ENCODE measurements at places on chromosomes 1 and 21.

- no peak for DNase-seq
These were observed 738.2 kb upstream of the ADGRL4 start for GRCh38 chr1:79744746-79745145.

DNA sequence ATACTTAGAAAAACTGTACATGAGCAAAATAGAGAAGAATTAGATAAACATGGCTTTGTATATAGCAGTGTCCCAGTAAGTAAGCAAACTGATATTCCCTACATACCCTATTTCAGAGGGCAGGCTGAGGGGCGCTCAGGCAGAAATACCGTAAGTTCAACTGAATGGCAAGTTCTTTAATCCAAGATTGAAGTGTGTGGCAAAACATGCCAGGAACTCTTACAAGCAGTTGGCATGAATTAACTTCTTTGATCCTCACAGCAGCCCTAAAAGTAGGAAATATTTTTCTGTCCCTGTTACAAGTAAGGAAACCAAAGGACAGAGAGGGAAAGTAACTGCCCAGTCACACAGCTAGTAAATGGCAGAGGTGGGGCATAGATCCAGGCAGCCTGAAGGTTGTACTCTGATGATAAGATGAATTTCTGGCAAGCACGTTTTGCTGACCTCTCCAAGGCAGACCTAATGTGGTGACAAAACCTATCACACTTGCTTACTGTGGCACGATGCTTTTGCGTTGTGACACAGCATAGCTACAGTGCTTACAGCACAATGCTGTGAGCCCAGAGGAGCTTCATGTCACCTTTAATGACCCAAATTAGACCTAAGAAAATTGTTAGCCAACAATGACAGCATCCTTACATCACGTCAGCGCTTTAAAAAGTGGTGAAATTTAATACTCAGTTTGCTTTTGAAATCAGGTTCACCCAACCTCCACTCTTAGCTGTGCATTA, 35.0 kb upstream of the THEM4 start:
- DNase-seq = no peak

DNA sequence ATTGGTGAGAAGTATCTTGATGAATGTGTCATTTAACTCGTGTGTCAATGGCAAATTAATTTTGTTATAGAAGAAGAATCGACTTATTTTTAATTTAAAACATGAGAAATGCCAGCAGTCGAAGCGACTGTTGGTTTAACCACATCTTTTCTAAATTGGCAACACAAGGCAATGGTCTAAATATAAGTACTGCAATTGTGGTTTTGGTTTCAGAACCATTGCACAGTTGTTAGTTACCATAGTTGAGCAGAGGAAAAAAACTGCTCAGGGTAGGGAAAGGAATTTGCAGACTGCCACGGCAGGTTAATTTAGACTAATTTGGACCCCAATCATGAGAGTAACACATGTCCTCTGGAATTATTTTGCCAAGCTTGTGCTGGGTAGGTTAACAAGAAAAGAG, 185.6 kb upstream of the RUNX1 start:
- DNase-seq = no peak

- DNase-seq = no peak
These were observed 66.0 kb upstream of the HMGB4 start for GRCh38 chr1:33797849-33798248.

GRCh38 chr1:203169770-203170520, 5.7 kb downstream of the MYBPH start:
- DNase-seq = no peak

DNA sequence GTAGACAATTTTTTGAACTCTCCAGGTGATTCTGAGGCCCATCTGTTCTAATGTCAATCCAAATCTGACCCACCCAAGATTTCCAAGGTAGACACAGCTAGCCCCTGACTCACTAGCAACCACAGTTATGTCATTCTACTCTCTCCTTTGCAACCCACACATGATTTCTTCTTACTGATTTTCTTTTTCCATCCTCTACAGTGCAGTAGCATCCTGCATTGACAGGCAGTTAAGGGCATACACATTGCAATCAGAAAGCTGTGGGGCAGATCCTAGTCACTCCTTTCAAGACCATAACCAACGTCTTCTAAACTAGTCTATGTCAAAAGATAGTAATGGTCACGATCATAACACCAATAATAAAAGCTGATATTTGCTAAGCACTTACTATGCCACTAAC, 54.2 kb downstream of the JAK1 start:
- no peak for DNase-seq

- DNase-seq = no peak
These were observed 6.5 kb downstream of the WLS start for GRCh38 chr1:68225781-68226180.

GRCh38 chr1:219990782-219991510, 55.4 kb downstream of the EPRS1 start:
- DNase-seq = no peak

DNA sequence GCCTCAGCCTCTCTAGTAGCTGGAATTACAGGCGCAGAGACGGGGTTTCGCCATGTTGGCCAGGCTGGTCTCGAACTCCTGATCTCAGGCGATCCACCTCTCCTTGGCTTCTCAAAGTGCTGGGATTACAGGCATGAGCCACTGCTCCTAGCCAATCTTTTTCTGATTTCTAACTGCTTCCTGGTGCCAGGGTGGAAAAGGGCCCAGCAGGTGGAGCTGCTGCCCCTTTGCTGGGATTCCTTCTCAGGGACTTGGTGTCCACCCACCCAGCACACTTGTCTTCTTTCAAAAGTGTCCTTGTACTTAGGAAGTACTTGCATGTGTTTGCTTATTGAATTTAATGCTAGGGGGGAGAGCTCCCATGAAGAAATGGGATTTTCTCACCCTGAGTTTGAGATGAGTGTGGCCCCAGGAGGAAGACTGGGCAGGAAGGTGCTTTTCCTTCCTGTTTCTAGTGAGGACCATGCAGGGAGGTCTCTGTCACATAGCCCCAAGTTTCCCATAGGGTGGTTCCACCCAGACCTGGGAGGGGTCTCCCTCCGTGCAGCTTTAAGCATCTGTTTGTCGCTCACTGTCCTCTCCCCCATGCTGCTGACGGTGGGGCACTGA, 14.2 kb downstream of the UTP11 start:
- no peak for DNase-seq

DNA sequence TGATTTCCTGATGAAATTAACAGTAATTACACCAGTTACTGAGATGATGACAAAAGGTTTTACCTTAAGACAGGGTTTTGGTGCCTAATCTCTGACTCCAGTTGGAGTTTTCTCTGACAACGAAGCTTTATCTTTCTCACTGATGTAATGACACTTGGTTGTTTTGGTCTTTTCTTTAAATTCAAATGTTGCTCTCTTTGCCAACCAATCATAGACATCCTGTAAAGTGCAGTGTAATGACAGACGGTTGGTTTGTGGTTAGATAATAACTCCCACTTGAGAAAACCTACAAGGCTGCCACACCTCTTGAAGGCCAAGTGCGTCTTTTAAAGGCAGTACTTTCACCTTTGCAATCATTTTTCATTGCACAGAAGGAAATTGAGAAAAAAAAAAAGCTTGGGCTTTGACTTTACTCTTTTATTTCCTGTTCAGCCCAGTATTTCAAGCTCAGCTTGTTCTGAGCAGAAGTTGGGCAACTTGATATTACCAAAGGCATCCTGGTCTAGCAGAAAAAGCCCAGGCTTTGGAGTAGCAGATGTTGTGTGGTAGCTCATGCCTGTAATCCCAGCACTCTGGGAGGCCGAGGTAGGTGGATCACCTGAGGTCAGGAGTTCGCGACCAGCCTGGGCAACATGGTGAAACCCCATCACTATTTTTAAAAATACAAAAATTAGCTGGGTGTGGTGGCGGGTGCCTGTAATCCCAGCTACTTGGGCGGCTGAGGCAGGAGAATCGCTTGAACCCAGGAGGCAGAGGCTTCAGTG, 14.9 kb downstream of the PDIK1L start:
- DNase-seq = peak; percentile 29

GRCh38 chr1:236165238-236165981, 23.1 kb downstream of the GPR137B start:
- no peak for DNase-seq

GRCh38 chr1:226651041-226651731, 87.9 kb downstream of the ITPKB start:
- DNase-seq = no peak

- no peak for DNase-seq
These were observed 13.3 kb upstream of the PPP2R5A start for GRCh38 chr1:212271823-212272485.

GRCh38 chr1:51147394-51147793, 45.4 kb downstream of the C1orf185 start:
- DNase-seq = no peak

GRCh38 chr21:20040768-20041167, 957.4 kb upstream of the NCAM2 start:
- DNase-seq = no peak
